Stimulated activated CD4-positive, alpha-beta T cell treated with anti-CD3 and anti-CD28 coated beads, Interleukin-1b, Interleukin-23, amount 100 ng/mL, for 4 hours (primary cell): ENCODE measurements at places on chromosomes 1 and 21.

DNA sequence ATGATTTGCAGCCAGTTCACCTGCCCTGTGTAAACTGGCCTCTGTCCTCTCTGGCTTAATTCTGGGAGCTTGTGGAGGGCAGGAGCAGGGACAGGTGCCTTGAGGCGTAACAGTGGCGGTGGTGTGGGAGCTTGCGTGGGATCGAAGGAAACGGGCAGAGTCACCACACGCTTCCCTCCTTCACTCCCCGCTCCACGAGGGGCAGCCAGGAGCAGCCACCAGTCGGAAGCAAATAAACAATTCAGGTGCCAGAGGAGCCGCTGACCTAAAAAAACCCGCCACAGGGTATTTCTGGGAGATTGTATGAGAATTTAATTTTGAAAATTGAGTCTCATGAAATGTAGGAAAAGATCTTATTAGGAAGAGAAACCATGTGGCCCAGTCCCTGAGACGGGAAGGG is 26.0 kb downstream of the FAAP20 start:
- DNase-seq: no peak

DNA sequence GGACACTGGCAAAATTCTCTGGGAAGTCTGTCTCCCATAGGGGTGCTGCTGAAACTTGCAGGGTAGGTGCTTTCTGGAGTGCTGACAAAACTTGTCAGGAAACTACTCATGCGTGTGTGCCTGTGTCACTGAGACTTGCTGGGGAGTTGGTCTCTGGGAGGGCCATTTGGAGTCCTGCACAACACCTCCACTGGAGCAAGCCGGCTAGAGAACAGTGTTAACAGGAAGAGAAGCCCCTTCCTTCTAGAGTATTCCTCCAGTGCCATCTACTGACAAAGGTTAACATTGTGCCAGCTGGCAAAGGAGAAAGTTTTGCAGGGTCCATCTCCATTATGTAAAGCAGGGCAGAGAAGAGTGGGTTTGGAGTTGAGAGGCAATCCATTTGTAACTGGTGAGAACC is 30.0 kb downstream of the ZMYM4 start:
- DNase-seq: no peak

GRCh38 chr1:150529017-150529416 is 13.5 kb downstream of the FALEC start:
- no peak for DNase-seq

DNA sequence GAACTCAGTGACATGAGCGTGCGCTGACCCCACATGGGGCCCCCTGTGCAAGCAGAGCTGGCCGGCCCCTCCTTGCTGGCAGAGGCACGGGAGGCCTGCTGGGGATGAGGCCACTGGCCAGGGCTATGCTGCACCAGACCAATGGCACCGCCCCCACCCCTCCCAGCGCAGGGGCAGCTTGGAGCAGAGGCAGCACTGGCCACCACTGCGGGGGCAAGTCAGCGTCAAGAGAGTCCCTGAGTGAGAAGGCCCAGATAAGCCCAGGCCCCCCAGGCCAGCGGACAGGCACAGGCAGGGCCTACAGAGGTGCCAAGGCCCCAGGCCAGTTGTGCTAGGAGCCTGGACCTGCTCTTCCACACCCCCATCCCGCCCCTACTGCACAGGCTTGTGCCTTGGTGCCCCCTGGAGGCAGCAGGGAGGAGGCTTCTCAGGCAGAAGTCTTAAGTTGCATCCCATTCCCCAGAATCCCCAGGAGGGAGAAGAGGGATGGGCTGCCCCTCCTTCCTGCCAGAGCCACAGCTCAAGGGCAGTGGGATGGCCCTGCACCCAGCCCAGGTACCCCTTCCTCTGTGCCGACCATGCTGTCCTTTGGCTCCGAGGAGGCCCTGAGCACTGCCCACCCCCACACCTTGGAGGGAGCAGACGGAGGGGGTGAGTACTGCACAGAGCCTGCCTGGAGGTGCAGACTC is 35.8 kb downstream of the EPHX1 start:
- peak; percentile 27 for DNase-seq

GRCh38 chr1:30101487-30102227 is 621.7 kb downstream of the MATN1 start:
- DNase-seq: no peak

- no peak for DNase-seq
These were observed 2.3 kb downstream of the TRIM46 start for GRCh38 chr1:155175927-155176371.

- no peak for DNase-seq
These were observed 35.1 kb downstream of the ARHGAP29 start for GRCh38 chr1:94202241-94202640.

GRCh38 chr1:233172201-233172600 is 123.3 kb downstream of the PCNX2 start:
- DNase-seq: no peak

GRCh38 chr1:57959531-57960241 is 535.8 kb upstream of the DAB1 start:
- DNase-seq: no peak

DNA sequence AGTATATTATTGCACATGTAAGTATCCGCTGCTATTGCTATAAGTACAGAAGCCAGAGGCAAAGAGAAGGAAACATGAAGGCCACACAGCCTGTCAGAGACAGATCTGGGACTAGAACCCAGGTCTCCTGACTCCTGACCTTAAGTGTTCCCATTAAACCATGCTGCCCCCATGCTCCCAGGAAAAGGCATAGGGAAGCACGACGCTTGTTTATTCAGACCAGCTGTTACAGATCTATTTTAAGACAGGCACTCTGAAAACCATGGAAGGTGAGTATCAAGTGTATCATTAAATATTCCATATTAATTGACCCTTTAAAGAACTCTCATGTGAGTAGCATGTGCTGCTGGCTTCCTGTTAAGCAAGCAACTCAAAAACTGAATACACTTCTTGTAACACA is 11.4 kb downstream of the VAV3 start:
- DNase-seq: no peak

GRCh38 chr21:38297194-38297631 is 40.4 kb downstream of the KCNJ15 start:
- DNase-seq: no peak

GRCh38 chr1:161001525-161001924 is 19.4 kb downstream of the F11R start:
- no peak for DNase-seq

- DNase-seq: no peak
These were observed 23.1 kb upstream of the SMAP2 start for GRCh38 chr1:40350391-40350790.

DNA sequence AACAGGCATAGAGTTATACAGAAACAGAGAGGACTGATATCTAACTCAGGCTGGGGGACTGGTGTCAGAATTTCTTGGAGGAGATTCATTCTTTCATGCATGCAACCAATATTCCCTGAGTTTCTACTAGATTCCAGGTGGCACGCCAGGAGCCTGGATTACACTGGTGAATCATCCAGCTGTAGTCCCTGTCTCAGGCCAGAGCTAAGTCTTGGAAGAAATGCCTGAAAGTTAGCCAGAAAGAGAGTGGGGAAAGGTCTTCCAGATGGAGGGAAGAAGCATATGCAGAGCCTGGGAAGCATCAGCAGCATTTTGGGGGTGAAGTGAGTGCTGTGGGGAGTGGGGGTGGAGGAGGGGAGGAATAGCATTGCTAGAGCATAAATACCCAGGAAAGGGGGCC is 239.1 kb downstream of the OMA1 start:
- no peak for DNase-seq

- no peak for DNase-seq
These were observed 805 bp downstream of the ATG4C start for GRCh38 chr1:62784509-62785365.

GRCh38 chr1:61120998-61121397 is 38.6 kb downstream of the NFIA start:
- DNase-seq: no peak

GRCh38 chr1:230563591-230563990 is 78.7 kb upstream of the COG2 start:
- DNase-seq: no peak

DNA sequence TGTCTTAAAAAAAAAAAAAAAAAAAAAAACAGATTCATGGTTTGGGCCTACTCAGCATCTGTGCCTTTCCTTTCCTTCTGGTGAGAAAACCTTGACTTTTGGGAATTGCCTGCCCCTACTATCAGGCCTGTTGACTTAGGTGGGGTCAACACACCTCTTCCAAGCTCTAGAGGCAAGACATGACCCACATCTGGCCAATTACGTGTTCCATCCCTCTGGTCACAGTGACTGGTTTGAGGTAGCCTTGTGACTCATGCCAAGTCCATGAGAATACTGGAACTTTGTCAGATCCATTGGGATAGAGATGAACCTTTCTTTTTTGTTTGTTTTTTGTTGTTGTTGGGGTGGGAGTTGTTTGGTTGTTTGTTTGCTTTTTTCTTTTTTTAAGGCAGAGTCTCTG is 37.3 kb upstream of the KHDRBS1 start:
- no peak for DNase-seq

GRCh38 chr21:17532292-17532691 is 19.4 kb downstream of the CXADR start:
- no peak for DNase-seq

GRCh38 chr1:161196521-161197451 is 2.1 kb downstream of the ADAMTS4 start:
- DNase-seq: no peak

- peak; percentile 29 for DNase-seq
These were observed 43.0 kb downstream of the SLC9A1 start for GRCh38 chr1:27111626-27112573.

GRCh38 chr1:173417563-173417962 is 59.6 kb upstream of the PRDX6 start:
- no peak for DNase-seq

- no peak for DNase-seq
These were observed 5.4 kb upstream of the KNCN start for GRCh38 chr1:46556822-46557221.

DNA sequence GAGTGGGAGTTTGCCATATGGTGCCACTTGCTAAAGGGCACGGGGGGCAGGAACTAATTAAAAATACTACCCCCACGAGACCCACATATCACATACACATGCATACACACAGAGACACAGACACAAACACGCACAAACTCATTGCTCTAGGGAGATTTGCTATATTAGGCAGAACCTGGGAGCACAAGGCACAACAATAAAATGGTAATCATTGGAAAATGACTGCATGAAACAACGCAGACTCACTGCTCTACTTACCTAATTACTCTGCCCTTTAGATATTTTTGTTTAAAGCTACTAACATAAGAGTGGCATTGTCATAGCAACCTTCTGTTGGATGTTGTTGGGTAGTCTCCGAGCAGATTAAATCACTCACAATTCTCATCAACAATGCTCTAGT is 20.3 kb upstream of the RGS4 start:
- DNase-seq: no peak
